ENCODE measurements at places on chromosomes 5 and 9.

GRCh38 chr5:160702934-160703333, 149.1 kb downstream of the ATP10B start:
- no peak for DNase-seq

GRCh38 chr9:109821711-109822110, 41.7 kb downstream of the PALM2AKAP2 start:
- no peak for DNase-seq

DNA sequence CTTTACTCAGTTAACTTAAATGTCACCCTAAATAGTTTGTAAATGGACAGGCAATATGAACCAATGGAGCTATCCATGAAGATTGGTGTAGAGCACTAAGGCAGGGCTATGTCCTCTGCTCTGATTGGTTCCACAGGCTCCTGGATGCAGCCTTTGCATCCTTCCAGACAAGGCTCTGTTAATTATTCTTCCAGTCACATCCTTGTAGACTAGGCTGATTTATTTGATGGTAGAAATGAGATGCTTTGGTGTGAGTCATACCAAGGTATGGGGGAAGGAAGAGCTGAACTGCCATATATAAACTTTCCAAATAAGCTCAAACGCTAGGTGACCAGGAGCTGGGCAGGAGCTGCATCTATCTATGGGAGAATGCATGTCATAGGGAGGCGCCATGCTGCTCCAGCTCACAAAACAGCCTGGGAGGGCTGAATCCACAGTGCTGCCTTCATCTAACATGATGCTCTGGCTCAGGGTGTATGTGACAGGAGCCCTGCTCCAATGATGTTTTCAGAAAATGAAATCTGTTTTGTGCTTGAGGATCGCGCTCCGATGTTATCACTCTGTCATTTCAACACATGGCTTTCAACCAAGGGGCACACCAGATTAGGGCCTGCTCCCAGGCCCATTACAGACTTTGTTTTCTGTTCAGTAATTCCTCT, 818.0 kb upstream of the ZNF608 start:
- no peak for DNase-seq

- no peak for DNase-seq
Observed at GRCh38 chr9:137690930-137691645, 72.3 kb downstream of the EHMT1 start.

DNA sequence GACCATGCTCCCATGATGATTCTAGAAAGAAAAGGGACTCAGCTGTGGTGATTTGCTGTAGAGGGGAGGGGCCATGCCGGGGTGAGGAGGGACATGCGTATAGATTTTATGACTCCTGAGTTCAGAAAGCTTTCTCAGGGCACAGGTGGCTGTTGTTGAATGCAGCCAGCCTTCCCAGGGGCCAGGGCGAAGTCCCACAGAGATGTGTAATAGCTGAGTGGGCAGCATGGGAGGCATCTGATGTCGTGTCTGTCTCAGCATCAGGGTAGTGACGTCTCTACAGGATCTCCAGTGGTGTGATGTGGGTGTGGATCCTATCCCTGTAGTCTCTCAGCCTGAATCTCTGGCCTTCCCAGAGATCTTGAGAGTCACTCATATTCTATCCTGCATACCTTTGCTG, 7.8 kb upstream of the BOD1 start:
- DNase-seq = no peak

DNA sequence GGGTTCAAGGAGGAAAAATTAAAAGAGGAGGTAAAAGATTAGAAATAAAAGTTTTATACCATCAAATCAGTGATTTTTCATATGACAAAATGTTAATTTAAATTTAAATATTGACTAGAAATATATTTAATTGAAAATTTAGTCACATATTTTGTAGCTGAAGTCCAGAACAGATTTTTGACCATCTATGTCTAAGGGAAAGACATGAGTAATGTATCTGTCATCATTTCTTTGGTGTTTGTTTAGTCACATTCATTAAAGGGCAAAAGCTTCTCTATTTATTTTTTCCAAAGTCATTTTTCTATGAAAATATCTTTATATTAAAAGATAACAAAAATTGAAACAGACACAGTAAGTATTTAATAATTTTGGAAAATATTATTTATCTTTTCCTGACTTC, 252.0 kb upstream of the ISL1 start:
- no peak for DNase-seq

DNA sequence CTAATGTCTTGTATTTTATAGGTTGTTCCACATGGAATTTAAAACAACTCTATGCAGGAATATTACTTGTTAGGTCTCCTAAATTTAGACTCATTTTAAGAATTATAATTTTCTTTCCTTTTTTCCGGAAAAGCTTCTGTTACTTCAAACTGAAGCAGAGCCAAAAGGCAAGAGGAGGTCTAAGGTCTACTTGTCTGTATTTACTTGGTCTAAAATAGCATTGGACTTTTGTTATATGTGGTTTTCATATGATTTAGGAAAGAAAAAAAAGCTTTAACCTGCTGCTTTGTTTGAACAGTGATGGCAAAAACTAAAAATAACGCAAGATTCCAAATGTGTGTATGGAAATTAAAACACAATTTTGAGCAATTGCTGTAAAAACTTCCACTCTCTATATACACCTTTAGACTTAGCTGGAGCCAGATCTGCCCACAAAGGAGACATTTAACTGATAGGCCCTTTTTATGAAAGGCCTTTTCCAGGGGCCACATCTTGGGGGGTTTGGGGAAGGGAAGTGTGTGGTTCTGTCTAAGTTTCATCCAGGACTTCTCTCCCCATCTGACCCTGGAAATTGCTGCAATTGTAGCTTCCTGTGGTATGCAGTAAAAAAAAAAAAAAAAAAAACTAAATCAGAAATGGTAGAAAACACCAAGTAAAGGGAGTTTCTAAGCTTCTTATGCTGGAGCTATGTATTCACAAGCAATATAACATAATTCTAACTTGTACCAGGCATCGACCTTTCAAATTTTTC, 307.7 kb upstream of the MEF2C start:
- DNase-seq = no peak

- no peak for DNase-seq
Observed at GRCh38 chr9:137423514-137424291, 510 bp downstream of the NOXA1 start.

- no peak for DNase-seq
Observed at GRCh38 chr5:172370648-172371545, 83.4 kb downstream of the SH3PXD2B start.

- peak; percentile 72 for DNase-seq
Observed at GRCh38 chr5:72248410-72248981, 71.5 kb downstream of the MRPS27 start.

GRCh38 chr9:116913536-116913935, 226.4 kb downstream of the TRIM32 start:
- DNase-seq = no peak

GRCh38 chr9:83620841-83621636, 1.9 kb upstream of the IDNK start:
- peak; percentile 36 for DNase-seq

DNA sequence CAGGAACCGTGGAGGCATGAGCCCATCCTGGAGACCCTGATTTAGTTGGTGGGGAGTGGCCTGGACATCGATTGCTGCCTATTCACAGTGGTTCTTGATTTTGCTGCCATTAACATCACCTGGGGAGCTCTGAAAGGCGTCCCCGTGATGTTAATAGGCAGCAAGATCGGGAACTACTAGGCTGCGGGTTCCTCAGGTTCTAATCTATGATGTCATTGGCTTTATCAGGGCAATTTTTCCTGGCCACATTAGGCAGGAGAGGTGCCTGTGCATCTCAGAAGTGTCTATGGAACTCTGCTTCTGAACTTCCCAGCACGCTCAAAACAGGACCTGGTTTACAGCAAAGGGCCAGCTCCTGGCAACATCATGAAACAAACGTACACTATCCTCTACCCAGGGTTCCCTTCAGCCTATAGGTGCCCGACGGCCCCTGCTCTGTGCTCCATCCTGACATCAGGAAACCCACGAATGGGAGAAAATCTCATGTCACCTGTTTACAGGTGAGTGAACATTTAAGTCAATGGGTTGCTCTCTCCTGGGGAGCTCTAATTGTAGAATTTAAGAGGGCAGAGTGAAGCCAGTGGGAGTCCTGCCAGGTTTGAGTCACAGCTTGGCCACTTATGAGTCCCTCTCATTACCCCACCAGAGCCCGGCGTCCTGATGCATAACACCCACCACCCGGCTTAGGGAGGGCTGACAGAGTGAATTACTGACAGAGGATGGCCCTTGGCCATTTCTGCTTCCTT, 49.4 kb downstream of the ROPN1L start:
- DNase-seq = no peak

- no peak for DNase-seq
Observed at GRCh38 chr5:113771483-113771882, 258.0 kb downstream of the YTHDC2 start.

DNA sequence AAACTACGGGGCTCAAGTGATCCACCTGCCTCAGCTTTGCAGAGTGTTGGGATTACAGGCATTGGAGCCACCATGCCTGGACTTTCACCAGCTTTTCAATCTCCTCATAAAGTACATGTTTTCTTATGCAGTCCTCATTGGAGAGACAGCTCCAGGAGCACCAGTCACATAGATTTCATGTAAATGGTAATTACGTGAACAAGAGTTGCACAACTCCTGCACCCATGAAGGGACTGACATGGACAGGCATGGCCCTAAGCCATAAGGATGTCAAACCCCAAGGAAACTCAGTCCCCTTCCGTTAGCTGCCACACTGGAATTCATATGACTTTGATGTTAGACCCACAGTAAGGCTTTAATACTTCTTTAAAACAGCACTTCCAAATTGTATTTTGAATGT, 7.6 kb upstream of the ADGRV1 start:
- DNase-seq = no peak

- peak; percentile 69 for DNase-seq
Observed at GRCh38 chr9:135343837-135344522, 135.6 kb upstream of the PPP1R26 start.

- DNase-seq = no peak
Observed at GRCh38 chr9:125525921-125526631, 180.9 kb downstream of the MAPKAP1 start.

Data from Ammon's horn (tissue), 1 donor.